ENCODE measurements at places on chromosomes 5 and 9. TPM values are rescaled to one million over a fixed set of nuclear protein-coding genes. Genes with fewer than 3 reads are reported as not detected.

Gene DOCK2
- total RNA-seq: 3.6 TPM

- DNase-seq: peak; percentile 44
Measured at GRCh38 chr5:136070486-136071285, 41.9 kb downstream of the TGFBI start.

DNA sequence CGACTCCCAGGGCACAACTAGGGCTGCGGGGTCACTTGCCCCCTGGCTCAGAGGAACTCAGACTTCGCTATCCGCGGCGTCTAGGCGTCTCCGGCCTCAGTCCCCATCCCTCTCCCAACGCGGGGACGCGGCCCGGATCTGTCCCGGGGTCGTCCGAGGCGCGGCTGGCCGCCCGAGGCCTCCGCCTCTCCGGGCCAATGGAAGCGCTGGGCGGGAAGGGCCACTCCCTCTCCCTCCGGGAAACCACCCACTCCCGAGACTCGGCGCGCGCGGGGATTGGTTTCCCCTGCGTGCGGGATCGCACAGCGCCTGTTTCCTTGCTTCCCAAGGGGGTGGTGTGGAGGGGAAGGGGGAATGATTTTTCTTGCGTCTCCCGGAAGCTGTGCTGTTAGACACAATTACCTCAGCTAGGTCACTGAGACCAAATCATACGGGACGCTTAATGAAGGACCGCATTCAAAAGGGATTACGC lies 38.3 kb downstream of the NR2F1 start:
- DNase-seq: peak; percentile 92

Gene GLRX
- 54.2 TPM for total RNA-seq

Gene ZNF462
- total RNA-seq: 27.4 TPM

- peak; percentile 57 for DNase-seq
Measured at GRCh38 chr5:36301858-36302603, at the start of gene RANBP3L. Gene RANBP3L, minus strand, starts transcription at chr5:36301902. Its CDS starts 486 bp downstream, at chr5:36301416.
